ENCODE measurements at places on chromosomes 3 and 15.

DNA sequence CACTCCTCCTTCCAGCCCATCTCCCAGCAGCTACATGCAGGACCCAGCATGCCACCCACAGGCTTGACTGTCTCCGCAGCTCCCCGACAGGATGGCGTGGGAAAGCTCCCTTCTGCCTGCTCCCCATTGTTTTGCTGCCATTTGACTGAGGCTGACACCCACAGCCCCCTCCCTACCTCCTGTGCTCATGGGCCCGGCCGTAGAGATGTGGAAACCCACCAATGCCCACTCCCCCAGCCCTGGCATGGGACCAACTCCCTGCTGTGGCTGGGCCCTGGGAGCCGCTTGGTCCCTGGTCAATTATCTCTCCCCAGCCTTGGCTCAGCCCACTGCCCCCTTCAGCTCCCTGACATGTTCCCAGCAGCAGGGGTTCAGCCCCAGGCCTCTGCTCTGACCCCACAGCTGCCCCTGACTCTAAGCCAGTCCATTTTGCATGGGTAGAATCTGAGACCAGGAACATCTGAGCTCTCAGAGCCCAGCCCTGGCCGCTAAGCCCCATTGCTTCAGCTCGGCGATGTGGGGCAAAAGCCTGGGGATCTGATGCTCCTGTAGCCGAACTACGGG lies 8.2 kb downstream of the C3orf22 start:
- peak; percentile 7 for DNase-seq

GRCh38 chr15:66069751-66070150 lies 183.8 kb downstream of the MEGF11 start:
- DNase-seq, result no peak

DNA sequence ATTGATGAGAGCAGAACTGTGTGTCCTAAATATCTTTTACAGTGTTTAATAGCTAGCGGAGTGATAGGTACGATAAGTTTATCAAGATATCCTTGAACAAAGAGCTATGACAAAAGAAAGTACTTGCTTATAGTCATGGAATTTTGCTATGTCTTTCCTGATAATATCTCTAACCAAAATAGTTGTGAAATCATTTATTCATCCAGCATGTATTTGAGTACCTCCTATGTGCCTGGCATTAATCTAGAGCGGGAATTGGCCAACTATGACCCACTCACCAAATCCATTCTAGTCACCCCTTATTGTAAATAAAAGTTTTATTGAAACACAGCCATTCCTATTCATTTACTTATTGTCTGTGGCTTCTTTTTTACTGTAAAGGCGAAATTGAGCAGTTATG lies 46.6 kb downstream of the ZFAND6 start:
- DNase-seq, result no peak

- DNase-seq, result no peak
These were observed 54.1 kb downstream of the ITGB5 start for GRCh38 chr3:124832782-124833709.
